ENCODE measurements at places on chromosomes 13 and 19.

DNA sequence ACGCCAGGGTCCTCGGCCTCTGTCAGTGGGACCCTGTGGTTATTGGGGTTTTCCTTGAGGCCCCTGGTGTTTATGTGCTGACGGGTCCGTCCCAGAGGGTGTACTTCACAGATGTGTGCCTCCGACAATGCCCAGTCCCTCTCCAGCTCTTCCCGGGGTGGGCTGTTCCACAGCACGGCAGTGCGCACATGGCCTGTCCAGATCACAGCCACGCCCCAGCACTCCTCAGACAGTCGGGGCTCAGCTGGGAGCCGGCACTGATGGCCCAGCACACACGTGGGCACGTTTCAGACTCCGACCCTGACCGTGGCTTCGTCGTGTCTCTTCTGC, 16.9 kb upstream of the F7 start:
- DNase-seq = no peak

DNA sequence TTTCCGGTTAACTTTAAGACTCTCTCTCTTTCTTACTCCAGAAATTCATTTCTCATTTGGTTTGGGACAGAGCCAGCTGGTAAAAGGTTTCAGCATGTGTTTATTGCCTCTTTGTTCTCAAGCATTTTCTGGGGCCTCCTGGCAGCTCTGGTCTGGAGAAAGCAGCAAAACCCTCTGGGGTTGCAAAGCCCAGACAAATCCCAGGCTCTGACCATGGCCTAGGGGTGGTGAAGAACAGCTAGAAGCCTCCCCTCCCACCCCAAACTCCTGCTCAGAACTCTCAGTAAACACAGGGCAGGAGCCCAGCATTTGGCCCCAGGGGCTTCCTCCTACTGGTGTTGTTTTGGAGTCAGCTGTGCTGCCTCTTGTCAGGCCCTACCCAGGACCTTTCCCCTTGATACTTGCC, 124.2 kb upstream of the SERP2 start:
- DNase-seq = no peak

DNA sequence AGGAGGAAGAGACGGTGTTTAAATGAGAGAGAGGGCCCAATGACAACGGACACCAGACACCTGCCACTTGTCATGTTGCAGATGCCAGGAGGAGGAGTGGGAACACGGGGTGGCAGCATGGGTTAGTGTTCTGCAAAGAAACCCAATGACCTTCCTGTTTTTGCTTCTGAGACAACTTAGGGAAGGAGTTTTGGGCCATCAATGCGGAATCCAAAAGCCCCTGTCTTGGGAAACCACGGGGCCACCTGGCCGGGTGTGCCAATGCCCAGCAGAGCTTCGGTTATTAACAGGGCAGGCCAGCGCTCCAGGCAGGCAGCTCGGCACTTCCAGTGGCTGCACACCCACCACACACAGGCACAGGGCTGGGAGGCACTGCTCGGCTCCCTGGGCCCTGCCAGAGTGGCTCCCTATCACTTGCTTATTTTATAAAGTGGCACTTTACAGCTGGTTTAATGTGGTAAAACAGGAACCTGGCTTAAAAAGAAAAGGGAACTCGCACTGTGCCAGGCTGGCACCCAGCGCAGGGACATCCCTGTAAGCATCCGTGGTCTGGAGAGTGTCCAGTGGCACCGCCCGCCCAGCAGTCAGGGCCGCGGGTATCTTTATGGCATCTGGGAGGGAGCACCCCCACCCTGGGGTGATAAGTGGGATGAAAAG, 19.1 kb downstream of the ELL start:
- DNase-seq = no peak

DNA sequence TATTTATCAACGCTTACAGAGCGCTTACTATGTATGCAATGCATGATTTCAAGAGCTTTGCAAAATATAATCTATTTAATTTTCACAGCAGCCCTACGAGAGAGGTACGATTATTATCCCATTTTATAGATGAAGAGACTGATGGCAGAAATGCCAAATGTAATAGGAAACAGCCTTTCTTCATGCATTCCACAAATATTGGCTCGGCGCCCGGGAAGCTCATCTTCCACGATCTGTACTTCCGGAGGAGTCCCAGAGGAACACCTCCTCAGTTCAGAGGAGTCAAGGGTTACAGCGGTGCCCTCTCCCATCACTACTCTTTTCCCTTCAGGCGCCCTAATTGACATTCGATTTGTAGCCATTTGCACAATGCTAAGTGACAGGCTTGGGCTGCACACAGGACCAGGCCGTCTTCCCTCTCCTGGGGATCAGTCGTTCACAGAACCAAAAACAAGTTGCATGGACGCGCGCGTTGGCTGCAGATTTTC, 1.1 kb upstream of the ARHGAP35 start:
- no peak for DNase-seq

DNA sequence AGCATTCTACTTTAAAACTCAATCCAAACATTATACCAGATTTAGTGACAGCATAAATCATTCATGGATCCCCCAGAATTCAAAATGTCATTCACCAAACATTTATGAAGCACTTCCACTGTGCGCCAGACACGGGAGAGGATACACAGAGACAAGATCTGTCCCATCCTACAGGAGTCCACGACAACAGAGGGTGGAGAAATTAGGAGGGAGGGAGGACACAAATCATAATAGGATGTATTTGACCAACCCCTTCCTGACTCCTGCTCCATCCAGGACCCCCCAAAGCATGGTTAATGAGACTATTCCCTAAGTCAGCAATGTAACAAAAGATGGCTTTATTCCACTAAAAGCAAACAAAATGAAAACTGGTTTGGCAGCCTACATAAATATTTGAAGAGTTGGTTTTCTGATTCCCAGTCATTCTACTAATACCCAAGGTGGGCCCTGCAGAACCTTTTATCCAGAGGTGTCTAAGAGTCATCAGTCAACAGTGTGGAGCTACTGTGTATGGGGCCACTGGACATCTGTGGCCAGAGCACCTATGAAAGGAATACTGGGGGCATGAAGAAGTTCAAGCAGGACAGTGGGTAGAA, 62.8 kb upstream of the DOCK9 start:
- DNase-seq = no peak

DNA sequence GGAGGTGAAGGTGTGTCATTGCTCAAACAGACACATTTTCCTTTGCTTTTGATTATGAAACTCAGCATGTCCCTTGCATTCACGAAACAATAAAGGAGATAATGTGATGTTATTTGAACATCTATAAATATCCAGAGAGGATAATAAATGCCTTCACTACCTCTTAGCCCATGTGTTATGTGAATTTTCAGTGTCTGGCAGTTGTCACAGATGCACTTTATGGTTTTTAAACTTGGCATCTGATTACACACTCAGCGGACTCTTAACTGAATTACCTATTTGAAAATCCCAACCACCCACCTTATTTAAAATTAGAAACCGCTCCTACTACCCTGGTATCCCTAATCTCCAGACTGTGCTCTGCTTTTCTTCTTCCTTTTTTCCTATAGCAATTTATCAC, 254.2 kb downstream of the COG6 start:
- DNase-seq = no peak

DNA sequence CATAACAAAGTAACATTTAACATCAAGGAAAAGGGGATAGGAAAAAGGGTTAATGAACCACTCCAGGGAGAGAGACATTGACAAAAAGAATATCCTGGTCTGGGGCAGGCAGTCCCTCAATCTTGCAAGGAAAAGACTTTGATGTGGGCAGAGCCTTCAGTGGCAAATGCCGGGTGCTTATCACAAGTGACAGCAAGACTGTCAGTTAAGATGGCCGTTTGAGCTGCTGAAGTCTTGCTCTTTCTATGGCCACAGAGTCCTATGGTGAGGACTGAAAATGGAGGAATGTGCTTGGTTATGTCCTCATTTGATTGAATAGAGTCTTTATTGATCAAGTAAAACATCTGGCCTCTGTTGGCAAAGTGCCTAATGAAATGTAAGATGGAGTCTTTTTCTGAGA, 112.1 kb downstream of the B3GLCT start:
- no peak for DNase-seq

- DNase-seq = no peak
Measured at GRCh38 chr19:772730-773436, 22.0 kb downstream of the MISP start.

DNA sequence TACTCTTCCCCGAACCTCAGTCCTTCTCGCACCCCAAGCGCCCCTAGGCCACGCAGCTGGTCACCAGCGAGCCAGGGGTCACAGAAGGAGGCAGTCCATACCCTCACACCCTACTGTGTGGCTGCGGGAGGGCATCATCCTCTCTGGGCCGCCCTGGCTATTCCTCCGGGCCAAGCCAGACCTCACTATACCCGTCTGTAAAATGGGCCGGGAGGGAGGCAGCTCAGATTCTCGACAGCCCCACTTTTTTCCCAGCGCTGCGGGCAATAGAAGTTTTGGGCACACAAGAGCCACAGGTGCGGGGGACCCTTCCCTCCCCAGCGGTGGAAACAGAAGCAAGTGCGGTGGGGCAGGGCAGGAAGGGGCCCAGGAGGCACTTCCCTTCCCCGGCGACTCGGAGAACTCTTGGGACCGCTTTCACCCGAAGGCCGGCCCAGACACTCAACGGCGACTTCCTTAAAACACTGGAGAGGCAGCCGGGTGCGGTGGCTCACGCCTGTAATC, 5.6 kb upstream of the ARRDC2 start:
- no peak for DNase-seq

DNA sequence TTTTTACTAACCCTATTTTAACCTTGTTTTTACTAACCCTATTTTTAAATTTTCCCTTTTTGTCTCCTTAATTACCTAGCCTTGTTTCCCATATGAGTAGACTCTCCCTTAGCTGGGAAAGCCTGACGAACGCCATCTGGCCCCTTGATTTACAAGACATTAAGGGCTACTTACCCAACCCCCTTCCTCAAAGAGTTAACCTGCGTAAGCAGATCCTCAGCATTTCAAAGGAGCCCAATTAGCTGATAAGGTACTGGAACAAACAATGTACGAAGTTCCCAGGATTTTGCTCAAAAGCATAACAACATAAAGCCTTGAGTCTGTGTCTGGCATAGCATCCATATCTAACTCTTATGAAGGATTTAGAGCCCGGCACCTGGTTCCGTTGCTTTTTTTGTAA, 4.7 kb upstream of the MVB12A start:
- no peak for DNase-seq

- DNase-seq = no peak
Measured at GRCh38 chr13:80096383-80096782, 244.5 kb downstream of the SPRY2 start.

DNA sequence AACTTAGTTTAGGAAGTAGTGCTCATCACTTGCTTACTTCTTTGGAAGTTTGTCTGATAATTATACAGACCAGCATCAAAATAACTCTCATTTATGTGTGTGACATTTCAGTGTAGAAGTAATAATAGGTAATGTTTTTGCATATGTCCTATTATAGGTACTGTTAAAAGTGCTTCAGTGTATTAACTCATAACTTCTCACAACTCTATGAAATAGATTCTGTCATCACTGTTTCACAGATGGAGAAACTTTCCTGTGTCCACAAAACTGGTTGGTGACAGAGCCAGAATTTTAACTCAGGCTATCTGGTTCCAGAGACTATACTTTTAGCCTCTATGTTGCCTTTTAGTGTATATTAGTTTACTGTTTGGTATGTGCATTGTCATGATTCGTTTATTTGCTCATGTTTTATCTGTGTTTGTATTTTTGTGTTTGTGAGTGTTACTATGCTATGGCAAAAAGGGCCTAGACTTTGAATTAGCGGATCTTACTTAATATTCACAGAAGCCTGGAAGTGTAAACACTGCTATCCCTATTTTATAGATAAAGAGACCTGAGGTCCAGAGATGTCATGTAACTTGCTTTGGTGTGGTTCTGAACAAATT, 12.7 kb downstream of the LPAR6 start:
- no peak for DNase-seq

- DNase-seq = no peak
Measured at GRCh38 chr19:2758601-2759313, 18.9 kb upstream of the SLC39A3 start.

GRCh38 chr19:47417107-47417745, 2.1 kb downstream of the MEIS3 start:
- no peak for DNase-seq

DNA sequence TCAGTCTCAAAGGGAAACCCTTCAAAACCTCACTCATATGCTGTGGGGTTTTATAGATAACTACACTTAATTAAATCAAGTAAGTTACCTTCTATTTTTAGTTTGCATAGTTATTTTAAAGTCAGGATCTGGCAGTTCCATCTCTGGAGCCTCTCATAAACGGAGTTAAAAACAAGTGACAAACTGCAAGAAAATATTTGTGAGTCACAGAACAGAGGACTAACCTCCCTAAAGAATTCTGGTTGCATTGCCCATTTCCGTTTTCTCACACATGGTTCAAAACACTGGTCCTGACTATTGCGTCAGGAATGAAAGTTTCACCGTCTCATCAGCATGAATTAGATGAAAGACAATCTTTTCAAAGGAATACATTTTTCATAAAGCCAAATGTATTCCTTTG, 10.6 kb downstream of the RXFP2 start:
- DNase-seq = no peak

GRCh38 chr13:33072282-33072681, 56.1 kb downstream of the KL start:
- no peak for DNase-seq

GRCh38 chr13:71242201-71242600, 624.8 kb downstream of the DACH1 start:
- no peak for DNase-seq

DNA sequence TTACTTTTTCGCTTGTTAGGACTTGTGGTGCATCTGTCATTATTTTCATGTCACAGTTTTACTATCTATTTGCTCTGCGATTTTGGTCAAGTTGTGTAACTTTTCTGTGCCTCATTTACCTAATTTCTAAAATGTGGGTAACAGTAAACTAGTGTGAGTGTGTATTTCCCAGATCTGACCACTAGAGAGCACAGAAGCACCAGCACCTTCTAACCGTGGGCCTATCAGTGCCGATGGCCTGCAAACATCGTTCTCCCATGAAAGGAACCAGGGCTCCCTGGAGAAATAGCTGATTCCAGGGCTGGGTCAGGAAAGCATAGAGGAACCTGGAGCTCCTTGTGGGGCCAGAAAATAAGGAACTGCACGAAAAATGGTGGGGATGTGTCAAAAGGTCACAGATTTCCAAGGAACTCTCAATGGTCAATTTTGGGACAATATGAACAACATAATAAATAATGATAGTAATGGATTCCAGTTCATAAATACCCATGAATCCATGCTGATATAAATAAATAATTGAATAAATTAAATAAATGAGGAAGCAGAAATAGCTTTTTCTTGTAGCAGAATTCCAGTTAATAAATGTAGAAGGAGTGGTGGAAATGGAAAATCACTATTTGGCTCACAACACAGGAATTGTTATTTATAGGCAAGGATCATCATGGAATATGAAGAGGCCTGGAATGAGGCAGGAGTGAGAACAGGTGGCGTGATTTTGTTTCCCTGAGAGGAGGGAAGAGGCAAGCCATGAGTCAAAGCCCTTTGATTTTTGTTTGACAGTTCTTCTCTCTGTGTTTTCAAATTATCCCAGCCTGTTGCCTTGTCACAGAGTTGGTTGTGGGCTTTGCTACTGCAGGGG, 31.1 kb downstream of the CEACAM8 start:
- DNase-seq = no peak

GRCh38 chr19:28641395-28641794, 571.6 kb downstream of the UQCRFS1 start:
- DNase-seq = no peak
